Renal pelvis (tissue), 12 donors: ENCODE measurements at places on chromosomes 1 and 21.

DNA sequence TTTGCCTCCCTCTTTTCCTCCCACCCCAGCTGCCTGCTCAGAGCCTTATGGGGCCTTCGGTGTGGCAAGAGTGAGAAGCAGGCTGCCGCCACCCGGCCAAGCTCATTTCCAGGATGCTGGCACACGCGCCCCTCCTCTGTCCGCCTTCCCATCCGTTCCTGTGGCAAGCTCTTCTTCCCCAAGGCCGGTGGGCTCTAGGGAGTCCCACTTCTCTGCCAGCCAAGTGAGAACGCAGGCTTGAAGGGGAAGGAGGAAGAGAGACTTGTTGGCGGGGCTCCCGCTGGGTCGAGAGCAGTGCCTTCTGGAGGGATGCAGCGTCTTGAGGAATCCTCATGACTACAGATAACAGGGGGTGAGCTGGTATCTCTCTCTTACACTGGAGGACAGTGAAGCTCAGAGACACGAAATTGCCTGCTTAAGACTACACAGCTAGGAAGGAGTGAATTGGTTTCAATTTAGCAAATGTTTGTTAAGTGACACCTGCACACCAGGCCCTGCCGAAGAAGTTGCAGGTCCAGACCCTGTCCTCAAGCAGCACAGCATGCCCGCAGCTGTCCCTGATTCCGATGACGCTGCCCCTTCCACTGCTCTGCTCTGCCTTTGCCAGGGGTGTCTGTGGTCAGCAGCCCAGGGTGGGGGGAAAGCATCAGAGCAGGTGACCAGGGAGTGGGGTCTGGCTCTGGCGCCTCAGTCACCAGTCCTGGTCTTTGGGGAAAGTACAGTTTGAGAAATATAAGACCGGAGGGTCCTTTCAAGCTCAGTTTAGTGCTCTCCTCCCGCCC is 40.1 kb upstream of the FOXO6 start:
- no peak for DNase-seq

GRCh38 chr21:38334866-38335265 is 78.1 kb downstream of the KCNJ15 start:
- DNase-seq: no peak

DNA sequence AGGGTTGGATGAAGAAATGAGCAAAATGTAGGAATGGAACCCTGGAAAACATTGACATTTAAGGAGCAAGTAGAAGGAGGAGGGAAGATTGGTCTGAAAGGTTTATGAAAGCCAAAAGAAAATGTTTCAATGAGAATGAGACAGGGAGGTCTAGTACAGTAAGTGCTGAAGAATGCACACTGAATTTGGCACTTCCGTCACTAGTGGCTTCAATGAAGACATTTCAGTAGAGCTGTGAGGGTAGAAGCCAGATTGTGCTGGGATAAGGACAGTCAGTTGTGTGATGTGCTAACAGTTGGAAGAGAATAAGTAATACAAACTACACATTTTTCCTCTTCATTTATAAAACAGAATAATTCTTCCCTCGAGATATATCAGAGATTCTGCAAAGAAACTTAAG is 17.1 kb downstream of the THEM4 start:
- no peak for DNase-seq

- DNase-seq: no peak
Measured at GRCh38 chr1:171296897-171297296, 17.1 kb upstream of the FMO4 start.

- DNase-seq: peak; percentile 75
Measured at GRCh38 chr1:109274533-109275476, 8.1 kb downstream of the PSRC1 start.

DNA sequence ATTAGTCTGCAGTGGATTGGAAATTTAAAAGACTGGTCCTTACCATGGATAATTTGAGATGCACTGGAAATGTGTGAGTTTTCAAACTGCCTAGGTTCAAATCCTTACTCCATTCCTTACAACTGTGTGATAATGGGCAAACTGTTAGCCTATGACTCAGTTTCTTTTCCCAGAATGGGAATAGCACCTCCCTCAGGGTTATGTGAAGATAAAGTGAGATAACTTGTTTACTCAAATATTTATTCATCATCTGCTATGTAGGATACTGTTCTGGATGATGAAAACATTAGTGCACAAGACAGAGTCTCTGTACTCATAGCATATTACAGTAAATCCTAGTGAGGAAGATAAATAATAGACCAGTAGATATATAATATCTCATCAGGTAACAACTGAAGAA is 28.6 kb downstream of the LRIG2 start:
- no peak for DNase-seq

- peak; percentile 88 for DNase-seq
Measured at GRCh38 chr1:53470155-53470554, 11.0 kb downstream of the DMRTB1 start.

GRCh38 chr1:17359808-17360207 is 12.2 kb upstream of the PADI6 start:
- DNase-seq: no peak
